ENCODE measurements at places on chromosomes 5 and 9. TPM values are rescaled to one million over a fixed set of nuclear protein-coding genes. Genes with fewer than 3 reads are reported as not detected.

GRCh38 chr9:80282766-80283165 is 711.0 kb downstream of the TLE4 start:
- no peaks in the 10 kb centered on the region for H3K36me3 ChIP-seq
- H3K4me1 ChIP-seq: no peaks in the 10 kb centered on the region
- H3K4me3 ChIP-seq: no peak overlapping the region
- DNase-seq: no peak

GRCh38 chr5:111848476-111848875 is 91.5 kb upstream of the NREP start:
- H3K27ac ChIP-seq: no peak overlapping the region
- H3K4me1 ChIP-seq: peaks cover 4% of the 10 kb centered on the region
- H3K4me3 ChIP-seq: no peak overlapping the region
- H3K36me3 ChIP-seq: no peaks in the 10 kb centered on the region
- no peaks in the 10 kb centered on the region for H3K27me3 ChIP-seq
- DNase-seq: no peak

- H3K36me3 ChIP-seq: no peaks in the 10 kb centered on the region
- no peak overlapping the region for H3K4me3 ChIP-seq
- H3K27me3 ChIP-seq: no peaks in the 10 kb centered on the region
- no peaks in the 10 kb centered on the region for H3K4me1 ChIP-seq
Measured at GRCh38 chr9:121895358-121895757, 197.8 kb downstream of the TTLL11 start.

DNA sequence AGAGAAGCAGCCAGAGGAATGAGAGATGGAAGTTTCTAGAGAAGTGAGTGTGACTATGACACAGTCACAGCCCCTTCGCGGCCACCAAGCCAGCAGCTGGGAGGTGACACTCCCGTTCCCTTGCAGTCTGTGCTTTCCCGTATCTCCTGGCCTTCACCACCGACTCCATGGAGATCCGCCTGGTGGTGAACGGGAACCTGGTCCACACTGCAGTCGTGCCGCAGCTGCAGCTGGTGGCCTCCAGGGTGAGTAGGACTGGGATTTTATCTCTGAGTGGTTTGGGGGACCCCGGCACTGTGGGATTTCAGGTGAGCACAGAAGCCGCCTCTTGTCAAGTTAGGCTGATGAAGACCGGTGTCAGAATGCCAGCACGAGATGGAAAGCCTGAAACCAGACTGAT is 12.1 kb upstream of the SLC2A8 start:
- no peaks in the 10 kb centered on the region for H3K36me3 ChIP-seq
- no peak overlapping the region for H3K27ac ChIP-seq
- peaks cover 2% of the 10 kb centered on the region for H3K4me1 ChIP-seq
- no peak overlapping the region for H3K4me3 ChIP-seq
- H3K27me3 ChIP-seq: no peaks in the 10 kb centered on the region

The NACC2 gene
- total RNA-seq: 2.2 TPM

The TEX48 gene
- total RNA-seq: not detected

The XRCC4 gene
- total RNA-seq: 7.7 TPM

Data from B cell (primary cell).